Temporal lobe (tissue), 4 donors: ENCODE measurements at places on chromosomes 5 and 9. TPM values are rescaled to one million over a fixed set of nuclear protein-coding genes. Genes with fewer than 3 reads are reported as not detected.

The RNF14 gene
- total RNA-seq: 41.8 TPM

The TNC gene
- 92.0 TPM for total RNA-seq

The NAA35 gene
- total RNA-seq: 48.4 TPM

The SPATA31D4 gene
- not detected for total RNA-seq

The FOXD4L6 gene
- not detected for total RNA-seq

The IL31RA gene
- total RNA-seq: not detected

The WHRN gene
- 0.98 TPM for total RNA-seq

The NFIB gene
- total RNA-seq: 139 TPM

The ADRA1B gene
- total RNA-seq: 0.74 TPM

The PCDHA9 gene
- total RNA-seq: 12.3 TPM

The NR6A1 gene
- total RNA-seq: 1.2 TPM

The PPP1R2B gene
- not detected for total RNA-seq

The SLC4A9 gene
- under 0.01 TPM for total RNA-seq

The PGGT1B gene
- total RNA-seq: 11.3 TPM

The MARCOL gene
- not detected for total RNA-seq

The PPIC gene
- 3.4 TPM for total RNA-seq

The PCDHA6 gene
- total RNA-seq: 11.6 TPM

The SLC45A2 gene
- 0.49 TPM for total RNA-seq

The PCDHB1 gene
- 0.25 TPM for total RNA-seq

The PKN3 gene
- total RNA-seq: 0.74 TPM

The APBA1 gene
- 34.2 TPM for total RNA-seq

The C5orf58 gene
- not detected for total RNA-seq

The TLX3 gene
- total RNA-seq: not detected

The TERT gene
- total RNA-seq: not detected

The ACTL7A gene
- total RNA-seq: not detected

The EMB gene
- 4.7 TPM for total RNA-seq

The KDM4C gene
- 33.9 TPM for total RNA-seq

The TAF11L10 gene
- total RNA-seq: not detected

The SPINK5 gene
- 0.25 TPM for total RNA-seq

The HAPLN1 gene
- total RNA-seq: 9.6 TPM

The SMIM3 gene
- total RNA-seq: 2.5 TPM

The AJM1 gene
- 2.5 TPM for total RNA-seq

The ALDOB gene
- total RNA-seq: not detected

The IFNA21 gene
- not detected for total RNA-seq

The DMAC1 gene
- 19.7 TPM for total RNA-seq
